Activated CD4-positive, alpha-beta T cell treated with anti-CD3 and anti-CD28 coated beads for 36 hours (primary cell): ENCODE measurements at places on chromosomes 4 and X. TPM values are rescaled to one million over a fixed set of nuclear protein-coding genes. Genes with fewer than 3 reads are reported as not detected.

Gene CTAG1B
- not detected for total RNA-seq

Gene DKK2
- not detected for total RNA-seq

DNA sequence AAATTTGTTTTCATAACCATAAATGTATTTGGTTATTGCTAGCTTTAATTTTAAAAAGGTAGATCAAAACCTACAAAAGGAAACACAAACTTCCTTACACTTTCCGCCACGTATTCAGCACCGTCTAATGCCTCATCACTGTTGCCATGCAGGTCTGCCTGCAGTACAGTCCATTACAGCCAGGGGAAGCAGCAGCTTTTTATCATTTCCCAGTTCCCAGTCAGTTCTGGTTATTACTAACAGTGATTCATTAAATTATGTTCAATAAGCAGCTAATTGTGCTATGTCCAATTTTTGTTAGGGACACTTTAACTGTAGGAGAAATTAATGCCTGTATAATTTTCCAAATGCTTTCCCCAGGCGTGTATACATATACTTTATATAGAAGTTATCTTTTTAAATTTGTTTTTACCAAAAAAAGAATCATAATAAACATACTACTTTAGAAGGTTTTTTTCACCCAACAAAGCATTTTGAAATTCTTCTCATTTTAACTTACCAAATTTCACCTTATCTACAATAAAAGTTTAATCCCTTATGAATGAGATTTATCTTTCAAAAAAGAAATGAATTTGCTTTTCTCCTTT lies 93.3 kb downstream of the ANXA3 start:
- peaks cover 4% of the 10 kb centered on the region for H3K4me1 ChIP-seq
- H3K27ac ChIP-seq, result no peak overlapping the region
- no peaks in the 10 kb centered on the region for H3K27me3 ChIP-seq

- peaks cover 34% of the 10 kb centered on the region for H3K36me3 ChIP-seq
- no peaks in the 10 kb centered on the region for H3K27me3 ChIP-seq
- H3K27ac ChIP-seq, result no peak overlapping the region
- DNase-seq, result no peak
- H3K4me3 ChIP-seq, result no peak overlapping the region
Measured at GRCh38 chr4:158875026-158875425, 106.2 kb downstream of the FNIP2 start.

- H3K27ac ChIP-seq, result peak overlapping the region; percentile 95
- H3K4me3 ChIP-seq, result peak overlapping the region; percentile 96
- peaks cover 32% of the 10 kb centered on the region for H3K4me1 ChIP-seq
- H3K36me3 ChIP-seq, result no peaks in the 10 kb centered on the region
Measured at GRCh38 chrX:118346258-118347094, 570 bp downstream of the WDR44 start.

- H3K27ac ChIP-seq, result no peak overlapping the region
- peaks cover 28% of the 10 kb centered on the region for H3K36me3 ChIP-seq
- H3K4me3 ChIP-seq, result no peak overlapping the region
- DNase-seq, result no peak
Measured at GRCh38 chr4:25807102-25807728, 55.6 kb downstream of the SEL1L3 start.
